ENCODE measurements at places on chromosomes 7 and 10.

DNA sequence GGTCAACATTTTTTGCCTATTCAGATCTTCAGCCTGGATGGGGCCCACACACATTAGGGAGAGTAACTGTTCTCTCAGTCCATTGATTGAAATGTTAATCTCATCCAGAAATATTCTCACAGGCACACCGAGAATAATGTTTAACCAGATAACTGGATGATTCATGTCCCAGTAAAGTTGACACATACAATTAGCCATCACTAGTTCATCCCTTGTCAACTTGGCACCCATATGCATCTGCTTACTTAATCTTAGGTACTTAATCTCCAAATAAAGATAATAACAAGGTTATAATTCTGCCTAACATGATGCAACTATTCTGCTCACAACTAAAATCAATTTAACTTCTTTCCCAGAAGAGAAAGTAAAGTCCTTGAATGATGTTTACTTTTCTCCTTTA is 502.6 kb downstream of the ADRA2A start:
- no peak for DNase-seq

GRCh38 chr10:43763846-43764245 is 115.2 kb upstream of the ZNF32 start:
- DNase-seq, result no peak

GRCh38 chr7:30159698-30160143 is 24.9 kb downstream of the MTURN start:
- DNase-seq, result no peak

DNA sequence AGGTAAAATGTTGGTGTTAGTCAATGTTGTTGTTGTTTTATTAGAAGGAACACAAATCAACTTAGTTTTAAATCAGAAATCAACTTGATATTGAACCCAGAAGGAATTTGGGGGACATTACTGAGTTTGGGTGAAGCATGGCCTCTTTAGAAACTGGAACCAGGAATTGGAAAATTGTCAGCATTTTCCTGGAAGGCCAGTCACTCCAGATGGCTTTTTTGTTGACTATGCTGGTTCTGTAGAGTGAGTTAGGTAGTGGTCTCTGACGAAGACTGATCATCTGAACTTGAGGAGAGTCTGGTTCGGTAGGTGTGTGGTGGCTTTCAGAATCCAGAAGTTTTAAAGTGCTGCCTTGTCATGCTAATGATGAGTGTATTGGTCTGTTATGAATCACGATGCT is 111.5 kb downstream of the BMPER start:
- no peak for DNase-seq

GRCh38 chr10:4285121-4285520 is 500.1 kb upstream of the KLF6 start:
- DNase-seq, result no peak

DNA sequence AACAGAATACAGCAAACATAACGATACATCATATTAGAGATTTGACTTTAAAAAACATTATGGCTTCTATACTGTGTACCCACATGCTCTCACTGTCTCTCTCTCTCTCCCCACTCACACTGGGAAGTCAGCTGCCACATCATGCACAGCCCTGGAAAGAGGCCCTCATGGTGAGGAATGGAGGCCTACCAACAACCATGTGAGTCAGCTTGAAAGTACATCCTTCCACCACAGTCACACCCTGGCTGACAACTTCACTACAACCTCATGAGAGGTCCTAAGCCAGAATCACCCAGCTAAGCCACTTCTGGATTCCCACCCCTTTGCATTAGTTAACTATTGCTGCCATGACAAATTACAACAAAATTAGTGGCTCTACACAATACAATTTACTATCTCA is 23.3 kb upstream of the GPR22 start:
- no peak for DNase-seq

GRCh38 chr7:30093420-30093952 is 41.3 kb upstream of the MTURN start:
- DNase-seq, result no peak

- DNase-seq, result peak; percentile 60
These were observed 13.1 kb upstream of the CFAP46 start for GRCh38 chr10:132955479-132955878.

DNA sequence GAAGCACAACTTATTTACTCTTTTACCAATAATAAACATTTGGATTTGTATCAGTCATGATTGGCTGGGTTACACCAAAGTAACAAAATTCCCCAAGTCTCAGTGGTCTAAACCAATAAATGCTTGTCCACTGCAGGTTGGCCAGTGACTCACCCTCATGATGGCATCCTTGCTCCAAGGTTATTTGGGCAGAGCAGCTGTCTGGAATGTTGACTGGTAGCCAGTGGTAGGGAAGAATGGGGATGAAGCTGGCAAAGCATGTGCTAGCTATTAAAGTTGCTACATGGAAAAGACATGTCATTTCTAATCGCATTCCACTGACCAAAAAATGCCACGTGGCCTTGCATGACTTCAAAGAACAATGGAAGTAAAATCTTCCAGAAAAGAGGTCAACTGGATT is 1168.7 kb upstream of the CELF2 start:
- no peak for DNase-seq

GRCh38 chr7:139720186-139720585 is 57.6 kb downstream of the HIPK2 start:
- DNase-seq, result no peak

DNA sequence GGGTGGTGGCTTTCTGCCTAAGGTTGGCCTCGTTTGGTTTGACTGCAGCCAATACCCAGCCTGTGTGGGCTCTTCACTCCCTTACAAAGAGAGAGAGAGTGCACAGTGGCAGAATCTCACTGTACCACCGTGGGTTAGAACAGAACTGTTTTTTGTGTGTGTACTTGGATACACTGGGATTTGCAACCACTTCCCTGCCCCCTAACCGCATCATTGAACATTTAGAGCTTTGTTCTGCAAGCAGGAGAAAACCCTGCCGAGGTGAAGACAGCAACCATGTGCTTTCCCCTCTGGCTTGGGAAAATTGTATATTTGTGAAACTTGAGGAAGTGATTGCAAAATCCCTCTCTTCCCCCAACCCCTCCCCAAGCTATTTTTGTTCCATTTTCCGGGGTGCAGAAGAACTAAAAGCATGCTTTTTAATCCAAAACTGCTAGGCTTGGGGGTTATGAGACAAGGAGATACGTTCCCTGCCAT is 201.2 kb downstream of the TCF7L2 start:
- DNase-seq, result no peak

DNA sequence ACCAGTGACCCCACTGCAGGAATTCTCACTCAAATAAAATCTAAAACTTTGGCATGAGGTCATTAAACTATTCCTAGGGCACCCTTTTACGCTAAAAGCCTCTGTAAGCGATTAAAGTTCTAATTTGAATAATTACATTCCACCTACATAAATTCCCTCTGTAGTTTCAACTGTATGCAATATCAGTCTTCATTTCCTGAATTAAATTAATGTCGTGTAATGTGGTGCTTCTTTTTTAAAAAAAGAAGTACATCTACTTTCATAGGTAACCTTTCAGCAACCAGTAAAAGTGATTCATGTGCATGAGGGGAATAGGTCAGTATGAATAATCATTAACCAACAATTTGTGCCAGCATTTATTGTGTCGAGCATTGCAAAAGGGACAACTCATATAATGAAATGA is 44.7 kb downstream of the IMMP2L start:
- DNase-seq, result no peak

DNA sequence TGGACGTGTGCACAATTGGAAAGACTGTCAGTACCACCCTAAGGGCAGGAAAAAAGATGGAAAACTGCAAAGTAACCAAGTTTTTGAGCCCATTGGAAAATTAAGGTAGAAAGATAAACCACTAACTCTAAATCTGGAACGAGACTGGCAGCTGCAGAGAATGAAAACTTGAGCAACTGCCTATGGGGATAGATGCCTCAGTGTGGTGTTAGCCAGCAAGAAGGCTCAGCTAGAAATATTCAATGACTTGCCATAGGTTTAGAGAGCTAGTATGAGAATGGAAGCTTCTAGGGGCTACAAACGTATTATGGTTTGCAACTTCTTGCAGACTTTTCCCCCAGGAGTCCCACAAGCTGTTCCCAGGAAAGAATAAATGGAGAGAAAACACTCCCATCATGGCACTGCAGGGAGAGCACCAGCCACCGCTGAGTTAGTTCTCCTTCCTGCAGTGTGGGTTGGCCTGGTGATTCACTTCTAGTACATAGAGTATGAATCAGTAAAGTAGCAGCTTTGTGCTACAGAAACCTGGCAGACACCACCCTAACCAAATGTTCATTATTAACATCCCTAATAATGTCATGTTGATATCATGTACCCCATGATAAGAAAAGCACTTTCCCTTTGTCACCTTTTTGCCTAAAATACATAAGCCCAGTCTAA is 372.4 kb upstream of the VWC2 start:
- no peak for DNase-seq

GRCh38 chr7:28840592-28840995 is 117.5 kb downstream of the TRIL start:
- DNase-seq, result no peak

DNA sequence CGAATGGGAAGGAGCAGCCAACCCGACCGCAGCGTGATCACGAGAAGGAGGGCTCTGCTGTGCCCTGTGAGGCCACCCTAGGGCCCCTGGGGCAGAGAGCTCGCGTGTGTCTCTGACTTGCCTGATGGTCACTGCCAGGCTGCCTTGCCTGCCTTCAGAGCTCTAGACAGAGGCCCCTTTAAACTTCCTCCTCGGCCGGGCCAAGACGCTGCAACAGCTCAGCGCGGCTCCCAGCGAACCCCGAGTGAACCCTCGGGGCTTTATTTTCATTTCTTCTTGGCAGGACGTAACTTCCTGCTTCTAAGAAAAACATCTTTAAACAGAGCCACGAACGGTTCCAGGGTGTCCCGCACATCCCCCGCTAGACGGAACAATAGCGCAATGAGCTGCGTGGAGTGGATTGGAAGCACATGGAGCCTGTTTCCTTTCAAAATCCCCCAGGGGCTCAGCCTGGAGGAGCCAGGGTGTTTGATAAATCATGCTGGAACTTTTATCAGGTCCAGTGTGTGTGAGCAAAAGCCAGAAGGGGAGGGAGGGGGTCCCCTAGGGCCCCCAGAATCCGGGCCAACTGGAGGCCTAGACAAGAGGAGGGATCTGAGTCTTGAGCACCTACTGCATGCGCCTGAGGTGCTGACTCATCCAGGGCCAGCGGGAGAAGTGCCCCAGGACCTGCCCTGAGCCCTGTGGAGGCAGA is 134.1 kb upstream of the GDF10 start:
- no peak for DNase-seq

DNA sequence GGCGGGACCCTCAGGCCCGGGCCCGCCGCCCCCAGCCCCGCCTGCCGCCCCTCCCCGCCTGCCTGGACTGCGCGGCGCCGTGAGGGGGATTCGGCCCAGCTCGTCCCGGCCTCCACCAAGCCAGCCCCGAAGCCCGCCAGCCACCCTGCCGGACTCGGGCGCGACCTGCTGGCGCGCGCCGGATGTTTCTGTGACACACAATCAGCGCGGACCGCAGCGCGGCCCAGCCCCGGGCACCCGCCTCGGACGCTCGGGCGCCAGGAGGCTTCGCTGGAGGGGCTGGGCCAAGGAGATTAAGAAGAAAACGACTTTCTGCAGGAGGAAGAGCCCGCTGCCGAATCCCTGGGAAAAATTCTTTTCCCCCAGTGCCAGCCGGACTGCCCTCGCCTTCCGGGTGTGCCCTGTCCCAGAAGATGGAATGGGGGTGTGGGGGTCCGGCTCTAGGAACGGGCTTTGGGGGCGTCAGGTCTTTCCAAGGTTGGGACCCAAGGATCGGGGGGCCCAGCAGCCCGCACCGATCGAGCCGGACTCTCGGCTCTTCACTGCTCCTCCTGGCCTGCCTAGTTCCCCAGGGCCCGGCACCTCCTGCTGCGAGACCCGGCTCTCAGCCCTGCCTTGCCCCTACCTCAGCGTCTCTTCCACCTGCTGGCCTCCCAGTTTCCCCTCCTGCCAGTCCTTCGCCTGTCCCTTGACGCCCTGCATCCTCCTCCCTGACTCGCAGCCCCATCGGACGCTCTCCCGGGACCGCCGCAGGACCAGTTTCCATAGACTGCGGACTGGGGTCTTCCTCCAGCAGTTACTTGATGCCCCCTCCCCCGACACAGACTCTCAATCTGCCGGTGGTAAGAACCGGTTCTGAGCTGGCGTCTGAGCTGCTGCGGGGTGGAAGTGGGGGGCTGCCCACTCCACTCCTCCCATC is 82.7 kb downstream of the PAX2 start:
- peak; percentile 71 for DNase-seq

GRCh38 chr10:44673245-44673983 is 237.7 kb upstream of the TMEM72 start:
- DNase-seq, result no peak

GRCh38 chr10:29576681-29577080 is 58.1 kb downstream of the SVIL start:
- no peak for DNase-seq

DNA sequence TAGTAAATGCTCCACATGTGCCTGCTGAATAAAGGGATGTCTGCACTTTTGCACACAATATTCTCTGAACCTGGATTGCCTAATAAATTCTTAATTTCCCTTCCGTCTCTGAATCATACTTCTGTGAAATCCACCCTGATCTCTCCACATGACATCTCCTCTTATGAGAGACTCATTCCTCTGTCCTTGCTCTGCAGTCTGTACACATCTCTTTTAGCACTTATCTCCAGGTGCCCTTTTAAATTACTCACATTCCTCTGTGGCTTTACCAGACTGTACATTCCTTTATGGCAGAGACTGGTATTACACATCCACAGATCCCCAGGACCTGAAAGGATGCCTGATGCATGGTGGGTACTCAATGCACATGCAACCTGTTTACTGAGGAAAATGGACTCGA is 527.6 kb downstream of the PHTF2 start:
- DNase-seq, result no peak

GRCh38 chr7:157006829-157007469 is 3.5 kb downstream of the MNX1 start:
- DNase-seq, result no peak

DNA sequence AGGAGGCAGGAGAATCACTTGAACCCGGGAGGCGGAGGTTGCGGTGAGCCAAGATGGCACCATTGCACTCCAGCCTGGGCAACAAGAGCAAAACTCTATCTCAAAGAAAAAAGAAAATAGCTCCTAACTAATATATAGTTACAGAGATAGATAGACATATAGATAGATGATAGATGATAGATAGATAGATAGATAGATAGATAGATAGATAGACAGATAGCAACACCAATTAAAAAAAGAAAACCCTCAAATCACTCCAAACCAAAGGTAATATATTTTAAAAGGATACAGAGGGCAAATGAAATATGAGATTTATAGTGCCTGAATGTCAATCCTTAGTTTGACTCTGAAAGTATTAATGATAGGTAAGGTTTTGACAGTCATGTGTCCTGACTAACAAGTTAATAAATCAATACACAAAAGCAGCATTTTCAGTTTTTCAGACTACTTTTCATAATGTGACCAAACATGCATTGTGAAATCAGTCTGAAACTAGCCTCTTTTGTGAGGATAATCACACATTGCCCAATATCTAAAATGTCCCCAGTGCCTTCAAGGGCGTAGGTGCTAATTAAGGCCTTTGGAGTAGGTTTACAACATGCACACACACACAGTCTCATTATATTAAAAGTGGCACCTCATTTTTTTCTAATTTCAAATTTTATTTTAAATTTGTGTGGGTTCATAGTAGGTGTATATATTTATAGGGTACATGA is 61.2 kb downstream of the BPGM start:
- DNase-seq, result no peak

Measured in cardiac septum (tissue), 1 donor.